ENCODE measurements at places on chromosomes 13 and 19.
A peak's percentile ranks its signal among the peaks of the same experiment; 100 is the strongest.

- no peak for DNase-seq
Measured at GRCh38 chr19:43309466-43309865, 40.1 kb upstream of the PSG9 start.

- no peak for DNase-seq
Measured at GRCh38 chr13:33096886-33097605, 80.8 kb downstream of the KL start.

GRCh38 chr13:30477346-30478195 is 11.8 kb upstream of the HMGB1 start:
- DNase-seq, result peak; percentile 55

- no peak for DNase-seq
Measured at GRCh38 chr13:82358284-82358683, 1524.0 kb downstream of the SLITRK1 start.

DNA sequence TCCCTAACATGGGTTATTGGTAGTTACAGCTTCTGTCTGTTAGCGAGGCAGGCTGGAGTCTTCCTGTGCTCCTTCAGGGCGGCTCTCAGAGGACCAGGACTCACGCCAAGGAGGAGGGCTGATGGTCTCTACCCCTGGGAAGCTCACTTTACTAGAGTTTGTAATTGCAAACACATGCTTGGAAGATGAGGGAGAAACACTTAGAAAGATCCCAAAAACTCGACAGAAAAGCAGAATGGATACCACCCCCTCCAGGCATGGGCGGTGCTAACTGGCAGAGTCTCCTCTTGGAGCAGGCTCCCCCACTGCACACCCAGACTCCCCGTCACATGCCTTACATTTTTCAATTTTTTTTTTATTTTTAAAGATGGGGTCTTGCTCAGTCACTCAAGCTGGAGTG is 62.0 kb downstream of the PARP4 start:
- DNase-seq, result no peak

GRCh38 chr19:48274173-48274572 is 4.3 kb downstream of the ZNF114 start:
- no peak for DNase-seq

GRCh38 chr13:112616586-112617362 is 28.8 kb upstream of the TUBGCP3 start:
- peak; percentile 4 for DNase-seq

DNA sequence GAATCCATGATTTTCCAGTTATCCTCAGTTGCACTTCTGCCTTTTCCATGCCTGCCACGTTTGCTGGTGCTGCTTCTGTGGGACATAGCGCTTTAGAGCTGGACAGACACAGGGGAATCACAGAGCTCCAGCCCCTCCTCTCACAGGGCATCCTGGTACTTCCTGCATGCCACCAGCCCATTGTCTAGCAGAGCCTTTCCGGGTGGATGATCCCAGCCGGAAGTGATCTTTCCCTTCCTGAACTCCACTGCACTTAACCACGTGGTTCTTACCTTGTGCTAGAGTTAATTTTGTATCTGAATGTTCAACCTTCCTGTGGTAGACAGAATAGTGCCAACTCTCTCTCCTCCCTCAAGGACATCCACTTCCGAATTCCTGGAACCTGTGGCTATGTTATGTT is 12.6 kb upstream of the OLFM4 start:
- no peak for DNase-seq

- DNase-seq, result no peak
Measured at GRCh38 chr13:107295416-107296140, 727.6 kb upstream of the ARGLU1 start.

GRCh38 chr13:113865427-113865826 is 1.6 kb upstream of the GAS6 start:
- DNase-seq, result no peak

DNA sequence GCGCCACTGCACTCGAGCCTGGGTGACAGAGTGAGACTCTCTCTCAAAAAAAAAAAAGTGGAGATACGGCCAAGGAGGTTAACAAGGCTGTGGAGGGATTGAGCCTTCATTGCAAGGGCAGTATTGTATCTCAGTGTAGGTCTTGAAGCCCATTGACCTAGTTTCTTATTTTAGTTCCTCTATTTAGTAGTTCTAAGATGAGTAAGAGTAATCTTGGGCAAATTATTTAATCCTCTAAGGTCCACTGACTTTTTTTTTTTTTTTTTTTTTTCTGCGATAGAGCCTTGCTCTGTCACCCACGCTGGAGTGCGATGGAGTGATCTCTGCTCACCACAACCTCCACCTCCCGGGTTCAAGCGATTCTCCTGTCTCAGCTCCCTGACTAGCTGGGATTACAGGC is 14.3 kb upstream of the ILF3 start:
- DNase-seq, result peak; percentile 70

GRCh38 chr13:30049692-30050091 is 199.3 kb upstream of the UBL3 start:
- no peak for DNase-seq

- no peak for DNase-seq
Measured at GRCh38 chr19:2477141-2477710, 1.3 kb downstream of the GADD45B start.

- peak; percentile 33 for DNase-seq
Measured at GRCh38 chr13:62119739-62120700, 704.4 kb upstream of the PCDH20 start.

GRCh38 chr19:58196901-58197616 is 14.2 kb downstream of the ZNF274 start:
- DNase-seq, result no peak

DNA sequence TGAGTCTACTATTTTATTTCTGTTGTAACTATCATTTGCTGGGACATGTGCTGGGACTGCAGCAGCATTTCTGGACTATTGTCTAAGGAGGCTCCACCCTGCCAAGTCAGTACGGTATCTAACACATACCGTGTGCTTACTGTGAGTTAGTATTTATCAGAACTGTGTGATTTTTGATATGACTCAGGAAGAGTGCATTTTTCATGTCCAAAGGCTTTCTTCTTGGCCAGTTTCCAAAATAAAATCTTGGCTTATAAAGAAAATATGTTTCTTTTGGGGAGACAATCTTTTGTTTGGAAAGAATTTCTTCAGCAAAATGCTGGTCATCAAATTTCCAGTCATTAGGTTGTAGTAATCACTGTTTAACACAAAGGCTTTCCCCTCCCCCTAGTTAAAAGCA is 11.6 kb downstream of the PARP4 start:
- DNase-seq, result no peak

GRCh38 chr13:72317346-72318109 is 409.9 kb downstream of the MZT1 start:
- no peak for DNase-seq

GRCh38 chr13:76319921-76320320 is 566.3 kb downstream of the KCTD12 start:
- DNase-seq, result no peak

- DNase-seq, result no peak
Measured at GRCh38 chr19:18650468-18651041, 13.7 kb downstream of the KLHL26 start.

DNA sequence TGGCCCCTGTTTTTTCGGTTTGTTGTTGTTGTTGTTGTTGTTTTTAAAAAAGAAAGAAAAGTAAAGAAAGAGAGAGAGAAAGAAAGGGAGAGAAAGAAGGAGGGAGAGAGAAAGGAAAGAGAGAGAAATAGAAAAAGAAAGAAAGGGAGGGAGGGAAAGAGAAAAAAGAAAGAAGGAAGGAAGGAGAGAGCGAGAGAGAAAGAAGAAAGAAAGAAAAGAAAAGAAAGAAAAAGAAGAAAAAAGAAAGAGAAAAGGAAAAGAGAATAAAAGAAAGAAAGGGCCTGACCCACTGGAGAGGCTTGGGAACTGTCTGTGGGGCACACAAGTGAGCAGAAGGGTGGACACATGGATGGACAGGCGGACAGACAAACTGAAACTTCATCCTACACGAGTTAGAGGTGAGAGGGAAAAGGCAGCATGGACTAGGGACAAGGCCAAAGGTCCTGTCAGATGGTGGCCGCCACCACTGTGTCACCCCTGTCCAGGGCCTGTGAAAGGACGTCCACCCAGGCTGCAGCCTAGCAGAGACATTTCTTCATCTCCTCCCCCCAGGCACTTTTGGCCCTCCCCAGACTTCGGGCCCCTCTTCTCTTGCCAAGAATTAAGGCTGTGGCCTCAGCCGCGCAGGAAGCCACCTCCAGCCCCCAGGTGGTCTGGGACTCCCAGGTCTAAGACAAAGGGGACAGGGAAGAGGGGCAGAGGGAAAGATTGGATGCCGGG is 9.1 kb upstream of the BCAM start:
- no peak for DNase-seq

DNA sequence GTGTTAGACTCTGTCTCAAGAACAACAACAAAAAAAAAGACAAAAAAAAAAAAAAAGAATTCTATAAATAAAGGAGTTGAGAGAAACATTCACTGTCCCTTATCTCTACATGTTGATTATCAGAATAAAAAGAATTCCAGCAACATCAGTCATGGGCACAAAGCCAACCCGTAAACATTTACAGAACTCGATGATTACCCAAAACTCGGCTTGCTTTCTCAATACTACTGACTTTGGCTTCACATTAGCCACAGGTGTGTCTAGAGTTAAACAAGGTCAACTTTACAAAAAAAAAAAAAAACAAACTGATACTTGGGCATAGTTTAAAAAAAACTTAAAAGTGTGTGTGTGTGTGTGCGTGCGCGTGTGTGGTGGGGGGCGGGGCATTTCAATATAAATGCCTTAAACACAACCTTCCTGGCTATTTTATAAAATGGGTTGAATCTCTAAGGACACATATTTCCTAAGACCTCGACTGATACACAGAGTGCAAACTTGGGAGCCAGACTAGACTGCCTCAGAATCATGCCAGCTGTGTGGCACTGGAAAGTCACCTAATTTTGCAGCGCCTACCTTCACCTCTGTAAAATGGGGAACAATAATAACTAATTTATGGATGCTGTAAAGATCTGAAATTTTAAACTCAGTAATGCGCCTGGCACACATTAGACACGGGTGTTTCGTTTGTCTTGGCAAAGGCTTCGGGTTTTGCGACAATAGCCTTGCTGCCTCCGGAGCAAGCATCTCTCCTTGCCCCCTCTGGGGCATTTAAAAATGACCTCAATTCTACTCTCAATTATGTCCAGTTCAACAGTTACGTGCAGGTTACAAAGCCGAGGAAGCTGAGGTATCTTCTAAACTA is 922 bp downstream of the EBPL start:
- DNase-seq, result no peak

DNA sequence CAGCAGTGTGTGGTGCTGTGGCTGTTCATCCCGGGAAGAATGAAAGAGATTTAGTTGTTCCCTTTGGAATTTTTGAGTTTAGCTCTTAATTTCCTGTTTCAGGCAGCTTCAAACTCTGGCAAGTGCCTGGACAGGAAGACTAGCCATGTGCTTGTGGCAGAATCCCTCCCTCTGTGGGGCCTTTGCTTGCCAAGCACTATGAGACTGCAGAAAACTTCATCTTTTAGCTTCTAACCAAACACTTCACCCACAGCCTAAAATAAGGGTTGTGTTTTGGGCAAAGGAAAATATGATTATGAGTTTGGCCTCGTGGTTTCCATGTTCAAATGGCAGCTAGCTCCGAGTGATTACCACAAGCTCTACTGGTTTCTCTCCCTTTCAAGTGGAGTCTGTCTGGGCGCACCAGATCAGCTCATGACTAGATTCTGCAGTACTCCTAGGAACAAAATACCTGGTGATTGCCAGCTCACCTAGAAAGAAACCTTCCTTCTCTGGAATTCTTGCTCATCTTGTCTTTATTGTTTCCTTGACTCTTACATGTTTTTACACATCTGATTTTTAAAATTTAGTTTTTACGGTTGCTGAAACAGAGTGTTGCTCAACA is 707.5 kb downstream of the SLITRK6 start:
- DNase-seq, result no peak

- no peak for DNase-seq
Measured at GRCh38 chr13:109884462-109884861, 98.1 kb upstream of the IRS2 start.

DNA sequence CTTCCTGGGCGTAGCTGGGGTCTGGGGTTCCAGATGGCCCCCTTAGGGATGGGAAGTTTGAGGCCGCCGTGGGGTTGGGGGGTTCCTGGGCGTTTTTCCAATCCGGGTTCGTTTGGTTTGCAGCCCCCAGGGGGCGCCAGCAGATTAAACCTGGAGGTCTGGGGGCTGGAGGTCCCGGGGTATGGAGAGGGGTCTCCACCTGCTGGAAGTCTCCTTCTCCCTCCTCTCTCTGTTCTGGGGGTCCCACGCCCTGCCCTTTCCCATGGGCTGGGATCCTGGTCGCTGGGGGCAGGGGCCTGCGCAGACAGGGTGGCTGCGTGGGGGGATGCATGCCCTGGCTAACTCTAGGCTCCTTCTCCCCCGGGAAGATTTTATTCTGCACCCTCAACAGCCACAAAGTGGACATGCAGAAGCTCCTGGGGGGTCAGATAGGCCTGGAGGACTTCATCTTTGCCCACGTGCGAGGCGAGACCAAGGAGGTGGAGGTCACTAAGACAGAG is 899 bp downstream of the GIPC3 start:
- no peak for DNase-seq

DNA sequence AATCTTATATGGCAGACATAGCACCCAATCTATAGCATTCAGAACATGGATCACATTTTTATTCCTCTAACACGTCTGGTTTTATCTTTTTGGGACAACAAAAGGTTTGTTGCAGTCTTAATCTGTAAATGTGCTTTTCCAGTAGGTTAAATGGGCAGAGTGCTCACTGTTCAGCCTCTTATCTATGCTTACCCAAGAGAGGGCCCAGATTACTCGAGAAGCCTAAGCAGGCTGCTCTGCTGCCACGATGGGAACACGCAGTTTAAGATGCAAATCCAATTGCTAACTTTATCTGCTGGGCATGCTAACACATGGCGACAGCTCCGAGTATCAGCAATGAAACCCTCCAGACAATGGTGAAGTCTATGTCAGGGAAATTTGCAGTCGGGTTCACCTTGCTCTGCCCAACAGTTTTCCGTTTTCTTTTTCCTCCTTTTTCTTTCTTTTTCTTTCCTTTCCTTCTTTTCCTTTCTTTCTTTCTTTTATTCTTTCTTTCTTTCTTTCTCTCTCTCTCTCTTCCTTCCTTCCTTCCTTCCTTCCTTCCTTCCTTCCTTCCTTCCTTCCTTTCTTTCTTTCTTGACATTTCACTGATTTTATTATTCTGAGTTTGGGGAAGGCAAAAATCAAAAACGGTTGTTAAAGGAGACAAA is 115.3 kb downstream of the RBM26 start:
- DNase-seq, result no peak
